ENCODE measurements at places on chromosomes 12 and 14.

- DNase-seq, result no peak
Measured at GRCh38 chr12:94929780-94930179, 73.7 kb downstream of the NDUFA12 start.

DNA sequence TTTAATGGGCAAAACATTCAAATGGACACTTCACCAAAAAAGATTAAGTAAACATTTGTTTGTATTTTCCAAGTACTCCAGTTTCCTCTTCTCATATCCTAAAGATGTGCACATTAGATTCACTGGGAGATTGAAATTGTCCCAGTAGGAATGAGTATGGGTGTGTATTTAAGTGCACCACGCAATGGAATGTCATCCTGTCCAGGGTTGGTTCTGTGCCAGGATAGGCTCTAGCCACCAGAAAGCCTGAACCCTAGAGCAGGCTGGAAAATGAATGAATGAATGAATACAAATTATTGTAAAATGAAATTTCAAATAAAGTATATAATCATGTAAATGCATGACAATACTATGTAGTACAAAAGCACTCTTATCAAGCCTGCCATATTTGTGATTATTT, 14.0 kb downstream of the CEP83 start:
- no peak for DNase-seq

DNA sequence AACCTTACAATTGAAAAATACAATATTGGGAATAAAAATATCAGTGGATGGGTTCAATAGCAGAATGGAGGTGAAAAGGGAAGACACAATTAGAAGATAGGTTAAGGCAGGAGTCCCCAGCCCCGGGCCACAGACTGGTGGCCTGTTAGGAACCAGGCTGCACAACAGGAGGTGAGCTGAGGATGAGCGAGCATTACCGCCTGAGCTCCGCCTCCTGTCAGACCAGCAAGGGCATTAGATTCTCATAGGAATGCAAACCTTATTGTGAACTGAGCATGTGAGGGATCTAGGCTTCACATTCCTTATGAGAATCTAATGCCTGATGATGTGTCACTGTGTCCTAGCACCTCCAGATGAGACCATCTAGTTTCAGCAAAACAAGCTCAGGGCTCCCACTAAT, 27.3 kb upstream of the ST8SIA1 start:
- DNase-seq, result no peak

DNA sequence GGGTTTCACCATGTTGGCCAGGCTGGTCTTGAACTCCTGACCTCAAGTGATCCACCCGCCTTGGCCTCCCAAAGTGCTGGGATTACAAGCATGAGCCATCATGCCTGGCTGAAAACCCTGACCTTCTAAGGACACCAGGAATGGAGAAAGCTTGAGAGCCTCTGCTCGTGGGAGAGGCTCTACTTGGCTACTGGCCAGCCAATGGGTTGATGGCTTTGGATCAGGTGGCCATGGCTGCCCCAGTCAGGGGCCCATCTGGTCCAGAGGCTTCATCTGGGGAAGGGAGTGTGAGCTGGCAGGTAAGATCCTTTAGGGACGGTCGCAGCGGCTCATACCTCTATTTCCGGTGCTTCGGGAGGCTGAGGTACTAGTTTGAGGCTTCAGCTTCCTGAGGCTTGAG, 42.5 kb upstream of the PPP1CC start:
- no peak for DNase-seq

- DNase-seq, result no peak
Measured at GRCh38 chr14:31930493-31931240, 146.4 kb upstream of the ARHGAP5 start.

- no peak for DNase-seq
Measured at GRCh38 chr14:22994762-22995275, 12.5 kb upstream of the AJUBA start.

DNA sequence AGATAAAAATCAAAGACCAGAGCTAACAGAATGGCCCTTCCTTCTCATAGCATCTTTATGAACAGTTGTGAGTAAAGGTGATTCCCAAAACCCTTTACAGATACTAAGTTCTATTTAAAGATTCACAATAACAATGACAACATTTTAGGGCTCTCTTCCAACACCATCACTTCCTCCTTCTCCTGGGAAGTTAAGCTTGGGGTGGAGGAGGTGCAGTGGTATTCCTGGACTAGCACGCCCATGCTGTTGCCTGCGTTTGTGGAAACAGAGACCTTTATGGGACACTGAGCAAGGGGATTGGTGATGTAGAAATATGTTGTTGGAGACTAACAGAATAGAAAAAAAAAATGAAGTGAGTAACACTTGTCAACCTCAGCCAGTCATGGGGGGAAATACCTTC, 22.5 kb downstream of the SYNE2 start:
- no peak for DNase-seq

GRCh38 chr12:121614872-121615467, 11.4 kb upstream of the ORAI1 start:
- DNase-seq, result no peak

GRCh38 chr14:55399852-55400251, 11.8 kb downstream of the ATG14 start:
- DNase-seq, result no peak

DNA sequence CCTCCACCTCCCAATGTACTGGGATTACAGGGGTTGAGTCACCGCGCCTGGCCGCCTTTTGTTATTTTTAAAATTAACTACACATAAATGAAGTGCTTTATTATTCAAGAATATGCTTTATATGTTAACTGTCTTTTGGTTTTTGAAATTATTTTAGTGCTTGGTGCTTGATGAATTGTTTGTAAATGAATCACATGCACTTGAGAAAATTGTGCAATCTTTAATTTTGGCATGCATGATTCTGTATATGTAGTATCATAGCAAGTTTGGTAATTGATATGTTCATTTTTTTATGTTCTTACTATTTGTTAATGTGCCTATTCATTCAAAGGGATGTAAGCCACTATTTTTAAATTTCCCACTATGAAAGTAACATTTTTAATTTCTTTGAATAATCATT, 440.9 kb downstream of the NAV3 start:
- DNase-seq, result no peak

GRCh38 chr14:74580275-74580672, 31.8 kb downstream of the LTBP2 start:
- DNase-seq, result no peak

DNA sequence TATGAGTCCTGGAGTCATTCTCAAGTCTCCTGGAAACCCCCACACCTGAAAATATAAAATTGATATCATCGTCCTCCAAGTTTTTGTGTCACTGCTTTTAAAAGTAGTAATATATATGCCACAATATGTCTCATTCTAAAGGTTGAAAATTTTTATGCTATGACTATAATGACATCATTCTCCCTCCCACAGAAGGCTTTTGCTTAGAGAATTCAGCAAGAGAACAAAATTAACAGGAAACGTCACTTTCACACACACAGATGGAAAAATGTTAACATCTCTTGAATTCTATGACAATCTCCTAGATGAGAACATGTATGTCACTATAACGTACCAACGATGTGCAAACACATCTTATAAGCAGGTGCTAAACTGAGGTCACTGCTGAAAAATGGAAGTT, 498.3 kb downstream of the FOXG1 start:
- no peak for DNase-seq

DNA sequence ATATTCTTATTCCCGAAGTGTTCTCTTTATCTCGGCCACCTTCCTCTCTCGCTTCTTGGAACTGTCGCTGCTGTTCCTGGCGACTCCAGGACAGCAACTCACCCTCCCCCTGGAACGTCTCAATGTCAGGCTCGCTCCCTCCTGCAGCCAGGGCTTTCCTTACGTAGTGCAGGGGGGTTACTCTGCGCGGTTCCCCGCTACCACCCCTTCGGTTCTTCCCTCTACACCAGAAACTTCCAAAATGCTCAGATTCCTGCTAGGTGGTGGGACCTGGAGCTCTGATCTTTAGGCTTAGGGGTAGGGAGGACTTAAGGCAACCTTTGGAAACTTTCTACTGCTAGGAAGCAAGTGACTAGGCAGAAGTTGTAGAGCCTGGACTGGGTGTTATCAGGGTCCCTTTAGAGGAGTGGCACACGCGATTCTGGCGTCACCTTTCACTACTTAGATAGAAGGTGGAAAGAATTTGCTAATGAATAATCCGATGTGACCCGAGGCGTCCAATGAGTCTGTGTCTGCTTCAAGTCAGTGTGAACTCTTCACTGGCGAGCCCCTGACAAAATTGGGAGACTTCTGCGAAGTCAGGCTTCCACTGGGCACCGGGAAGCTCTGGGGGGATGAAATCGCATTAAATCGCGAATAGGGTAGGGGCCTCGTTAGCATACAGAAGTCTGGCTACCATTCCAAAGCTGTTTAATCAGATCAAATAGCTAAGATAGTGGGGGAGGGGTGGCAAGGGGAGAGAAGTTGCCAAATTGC, 900 bp upstream of the DPF3 start:
- no peak for DNase-seq

- DNase-seq, result no peak
Measured at GRCh38 chr14:62956413-62956812, 88.8 kb downstream of the KCNH5 start.

GRCh38 chr14:41548666-41549065, 58.0 kb upstream of the LRFN5 start:
- peak; percentile 9 for DNase-seq

DNA sequence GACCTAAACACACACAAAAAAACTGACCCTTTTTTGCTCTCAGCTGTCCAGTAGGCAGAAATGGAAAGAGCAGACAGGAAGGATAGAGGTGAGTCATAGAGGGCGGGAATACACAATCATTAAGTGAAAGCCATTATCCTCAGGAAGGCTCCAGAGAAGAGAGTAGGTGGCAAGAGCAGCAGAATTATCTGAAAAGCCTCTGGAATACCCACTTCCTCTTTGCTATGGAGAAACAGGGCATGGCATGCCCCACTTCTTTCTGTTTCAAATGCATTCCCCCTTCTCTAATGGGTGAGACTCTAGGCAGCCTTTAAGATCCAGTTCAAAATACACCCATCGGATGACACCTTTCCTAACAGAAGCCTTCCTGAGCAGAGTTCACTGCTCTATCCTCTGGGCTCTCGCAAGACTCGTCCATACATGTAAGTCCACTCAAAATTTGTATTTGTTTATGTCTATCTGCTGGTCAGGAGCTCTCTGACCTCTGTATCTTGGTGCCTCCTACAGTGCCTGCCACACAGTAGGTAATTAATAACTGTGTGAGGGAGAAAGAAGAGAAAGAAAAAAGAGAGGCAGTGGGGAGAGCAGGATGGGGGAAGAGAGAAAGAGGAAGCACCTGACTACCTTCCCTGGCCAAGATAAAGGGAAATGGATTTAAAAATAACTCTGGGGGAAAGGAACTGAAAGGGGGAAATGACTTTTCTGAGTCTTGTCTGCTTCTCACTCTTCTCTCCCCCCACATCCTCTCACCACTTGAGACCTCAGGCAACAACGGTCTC, 8.5 kb downstream of the KLHL33 start:
- no peak for DNase-seq

GRCh38 chr12:40338621-40339020, 113.8 kb downstream of the LRRK2 start:
- DNase-seq, result no peak

GRCh38 chr12:120751389-120751788, 25.8 kb downstream of the ACADS start:
- DNase-seq, result no peak

DNA sequence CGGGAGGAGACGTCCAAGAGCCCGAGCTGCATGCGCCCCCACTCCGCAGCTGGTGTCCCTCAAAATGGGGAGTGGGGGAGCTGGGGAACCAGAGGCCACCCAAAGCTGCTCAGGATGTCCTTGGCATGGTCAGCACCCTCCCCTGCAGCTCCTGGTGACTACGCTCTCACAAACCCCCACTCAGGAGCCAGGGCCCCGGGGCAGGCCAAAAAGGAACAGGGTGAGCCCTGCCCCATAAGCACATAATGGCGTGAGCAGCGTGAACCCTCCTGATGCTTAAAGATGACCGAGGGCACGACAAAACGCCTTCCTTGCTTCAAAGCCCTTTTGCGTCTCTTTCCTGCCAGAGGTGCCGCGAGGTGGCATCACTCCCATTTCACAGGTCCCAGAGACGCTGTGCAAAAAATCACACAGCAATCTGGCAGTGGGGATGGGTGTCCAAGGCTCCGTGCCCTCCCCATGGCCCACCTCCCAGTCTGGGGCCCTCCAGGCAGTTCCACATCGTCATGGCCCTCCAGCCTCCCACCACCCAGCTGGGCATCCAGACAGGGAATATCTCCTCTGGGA, 13.5 kb downstream of the NCOR2 start:
- no peak for DNase-seq

GRCh38 chr12:65432114-65432513, 153.6 kb downstream of the MSRB3 start:
- no peak for DNase-seq

DNA sequence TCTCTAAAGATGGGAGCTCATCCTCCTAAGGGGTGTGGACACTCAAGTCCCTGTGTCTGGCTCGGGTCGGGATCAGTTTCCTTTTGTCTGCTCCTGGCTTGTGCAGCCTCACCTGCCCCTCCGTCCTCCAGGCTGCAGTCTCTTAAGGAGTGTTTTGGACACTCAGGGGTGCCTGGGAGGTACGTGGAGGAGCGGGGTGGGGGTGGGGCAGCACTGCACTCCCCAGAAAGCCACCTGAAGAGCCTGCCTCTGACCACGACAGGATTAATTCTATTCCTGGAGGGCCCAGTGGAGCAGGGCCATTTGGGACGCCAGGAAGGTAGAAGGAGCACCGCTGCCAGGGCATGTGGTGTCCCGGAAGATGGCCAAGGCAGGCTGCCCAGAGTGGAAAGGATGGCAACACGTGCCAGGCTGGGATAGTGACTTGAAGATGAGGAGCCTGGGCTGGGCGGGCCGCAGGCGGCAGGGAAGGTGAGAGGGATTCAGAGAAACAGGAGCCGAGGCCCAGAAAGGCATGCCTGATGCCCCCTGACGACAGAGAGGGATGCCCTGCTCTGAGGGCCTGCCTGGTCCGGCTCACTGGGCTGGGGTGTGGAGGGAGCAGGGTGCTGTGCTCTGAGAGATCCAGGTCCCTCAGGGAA, 14.8 kb upstream of the LRTM2 start:
- no peak for DNase-seq

DNA sequence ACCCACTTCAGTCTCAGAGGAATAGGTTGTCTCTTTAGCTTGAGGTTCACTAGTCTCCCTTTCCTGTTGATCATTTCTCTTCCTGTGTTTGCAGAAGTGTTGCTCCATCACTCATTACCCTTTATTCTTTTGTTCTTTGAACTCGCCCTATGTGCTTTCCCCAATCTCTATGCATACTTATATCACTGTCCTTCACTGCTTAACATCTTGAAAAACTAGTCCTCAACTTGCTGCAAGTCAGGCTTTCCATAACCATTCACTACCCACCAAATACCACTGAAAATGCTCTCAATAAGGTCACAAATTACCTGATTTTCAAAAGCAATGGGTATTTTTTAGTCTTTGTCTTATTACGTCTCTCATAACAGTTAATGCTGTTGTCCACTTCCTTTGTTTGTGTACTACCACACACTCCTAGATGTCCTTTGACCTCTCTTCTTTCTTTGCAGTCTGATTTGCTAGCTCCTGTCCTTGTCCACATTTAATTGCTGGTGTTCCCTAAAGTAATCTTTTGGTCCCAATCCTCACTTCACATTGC, 80.8 kb downstream of the RIC8B start:
- DNase-seq, result no peak

DNA sequence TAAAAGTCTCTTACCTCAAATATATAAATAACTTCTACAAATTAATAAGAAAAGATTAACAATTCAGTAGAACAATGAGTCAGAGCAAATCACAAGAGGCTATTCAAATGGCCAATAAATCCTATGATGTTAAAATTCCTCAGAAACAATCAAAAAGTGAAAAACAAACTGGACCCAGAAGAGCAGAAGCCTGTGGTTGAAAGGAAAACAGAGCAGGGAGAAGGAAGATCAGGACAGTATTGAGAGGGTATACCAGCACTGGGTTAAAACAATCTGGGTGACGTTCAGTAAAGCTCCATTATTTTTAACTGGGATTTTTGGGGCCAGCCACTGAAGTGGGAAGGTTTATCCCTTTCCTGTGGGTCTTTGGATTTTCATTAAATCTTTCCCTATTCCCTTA, 39.7 kb upstream of the PCED1B start:
- no peak for DNase-seq

Measured in NCI-H1105 (cell line).